ENCODE measurements at places on chromosomes 12 and 14. TPM values are rescaled to one million over a fixed set of nuclear protein-coding genes. Genes with fewer than 3 reads are reported as not detected.
A peak's percentile ranks its signal among the peaks of the same experiment; 100 is the strongest.

DNA sequence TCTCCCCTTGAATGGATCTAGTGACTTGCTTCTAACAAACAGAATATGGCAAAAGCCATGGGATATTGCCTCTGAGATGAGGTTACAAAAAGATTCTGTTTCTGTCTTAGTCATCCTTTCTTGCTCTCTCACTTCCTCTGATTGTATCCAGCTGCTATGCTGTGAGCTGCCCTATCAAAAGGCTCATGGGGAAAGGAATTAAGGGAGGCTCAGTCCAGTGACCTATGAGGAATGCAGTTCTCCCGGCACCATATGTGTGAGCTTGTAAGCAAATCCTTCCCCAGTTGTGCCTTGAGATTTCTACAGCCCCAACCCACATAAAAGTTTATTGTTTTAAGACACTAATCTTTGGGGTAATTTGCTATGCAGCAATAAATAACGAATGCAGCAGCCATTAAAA, 183.1 kb downstream of the KLHL28 start:
- peak; percentile 90 for DNase-seq

- no peak for DNase-seq
Measured at GRCh38 chr12:27915021-27915420, 57.5 kb downstream of the PTHLH start.

- DNase-seq = no peak
Measured at GRCh38 chr12:44459569-44459968, 416.5 kb downstream of the NELL2 start.

- DNase-seq = no peak
Measured at GRCh38 chr14:29587046-29587445, 340.6 kb downstream of the PRKD1 start.

- no peak for DNase-seq
Measured at GRCh38 chr12:94666158-94666557, 15.8 kb upstream of the TMCC3 start.

DNA sequence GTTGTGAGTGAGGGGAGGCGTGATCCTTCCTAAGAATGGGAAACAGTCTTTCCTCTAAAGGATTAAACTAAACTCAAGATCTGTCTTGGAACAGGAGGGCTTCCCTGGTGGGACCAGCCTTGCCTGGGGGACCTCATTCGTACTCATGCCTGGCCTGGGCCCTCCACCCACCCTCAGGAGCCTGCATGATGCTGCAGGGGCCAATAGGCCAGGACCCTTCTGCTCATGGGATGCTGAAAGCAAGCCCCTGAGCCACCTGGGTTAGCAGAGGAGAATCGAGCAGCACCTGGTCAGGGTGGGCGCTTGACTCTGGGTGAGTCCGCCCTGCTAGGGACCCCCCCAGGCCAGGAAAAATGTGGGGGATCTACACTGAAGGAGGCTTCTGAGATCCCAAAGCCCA, 48.3 kb upstream of the FAM181A start:
- DNase-seq = no peak

DNA sequence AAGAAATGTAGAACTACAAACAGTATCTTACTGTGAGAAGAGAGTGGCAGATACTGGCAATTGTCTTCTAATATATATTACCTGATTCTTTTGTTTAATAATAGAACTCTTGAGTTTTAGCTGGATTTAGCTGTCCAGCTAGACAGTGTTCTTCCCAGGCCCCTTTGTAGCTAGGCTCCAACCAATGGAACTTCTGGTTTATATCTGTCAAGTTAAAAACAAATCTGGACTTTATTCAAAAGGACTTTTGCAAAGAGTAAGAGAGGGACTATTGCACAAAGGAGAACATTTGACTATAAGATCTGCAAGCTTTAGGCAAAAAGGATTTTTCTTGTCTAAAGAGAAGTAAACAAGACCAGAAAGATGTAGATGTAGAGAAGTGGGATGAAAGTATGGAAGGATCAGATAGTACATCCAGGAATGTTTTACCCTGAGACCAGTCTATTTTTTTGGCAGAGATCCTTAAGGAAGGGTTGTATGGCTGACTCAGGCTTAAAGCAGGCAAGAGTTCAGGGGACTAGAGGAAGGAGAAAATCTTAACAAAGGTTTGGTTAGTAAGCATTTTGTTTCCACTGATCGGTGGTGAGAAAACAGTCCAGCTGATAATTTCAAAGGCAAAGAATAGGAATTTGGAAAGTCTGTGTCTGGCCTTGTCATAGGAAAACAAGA, 111.1 kb upstream of the PLEKHA5 start:
- peak; percentile 90 for DNase-seq

GRCh38 chr14:100692859-100693558, 33.7 kb upstream of the DLK1 start:
- DNase-seq = peak; percentile 94

DNA sequence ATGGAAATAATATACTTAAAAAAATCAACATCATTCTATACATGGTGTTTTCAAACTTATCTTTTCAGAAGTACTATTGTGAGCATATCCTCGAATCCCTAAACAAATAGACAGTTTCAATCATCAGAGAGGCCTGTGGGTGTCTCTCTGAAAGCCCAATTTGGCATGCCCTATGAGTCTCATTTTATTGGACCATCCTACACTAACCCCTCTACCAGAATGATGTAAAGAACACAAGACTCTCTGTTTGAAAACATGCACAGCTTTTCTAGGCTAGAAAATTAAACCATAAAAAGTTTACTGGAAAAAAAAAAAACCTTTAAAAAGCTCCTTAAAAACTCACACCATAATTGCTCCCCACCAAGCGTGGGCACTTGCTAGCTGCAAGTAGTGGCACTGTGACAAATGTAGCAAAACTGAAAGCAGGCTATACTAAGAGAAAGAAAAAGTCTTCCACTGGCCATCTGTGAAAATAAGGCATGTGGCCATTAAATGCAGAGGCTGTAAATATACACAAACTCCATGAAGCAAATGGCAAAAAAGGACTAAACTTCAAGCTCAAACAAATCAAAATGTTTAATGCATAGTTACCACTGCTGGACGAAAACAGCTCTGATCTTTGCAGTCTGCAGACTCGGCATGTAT, 394.2 kb downstream of the SOX5 start:
- no peak for DNase-seq

GRCh38 chr12:49803693-49804450, 24.3 kb downstream of the NCKAP5L start:
- DNase-seq = no peak

GRCh38 chr12:123860377-123860776, 98.3 kb downstream of the DNAH10 start:
- no peak for DNase-seq

DNA sequence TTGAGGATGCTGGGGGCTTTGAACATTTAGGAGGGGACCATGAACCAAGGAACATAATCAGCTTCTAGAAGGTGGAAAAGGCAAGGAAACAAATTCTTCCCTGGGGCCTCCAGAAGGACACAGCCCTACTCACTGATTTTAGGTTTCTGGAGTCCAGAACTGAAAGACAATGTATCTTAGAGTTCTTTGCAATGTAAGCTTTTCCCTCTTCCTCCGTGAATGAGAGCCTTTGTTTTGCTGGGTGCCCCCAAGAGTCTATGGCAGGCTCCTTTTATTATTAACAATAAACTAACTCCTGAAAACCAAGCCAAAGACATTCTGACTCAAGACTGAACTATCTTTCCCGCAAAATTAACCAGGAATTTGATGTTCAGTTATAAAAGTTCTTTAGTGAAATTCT, 204.1 kb downstream of the STXBP6 start:
- DNase-seq = no peak

DNA sequence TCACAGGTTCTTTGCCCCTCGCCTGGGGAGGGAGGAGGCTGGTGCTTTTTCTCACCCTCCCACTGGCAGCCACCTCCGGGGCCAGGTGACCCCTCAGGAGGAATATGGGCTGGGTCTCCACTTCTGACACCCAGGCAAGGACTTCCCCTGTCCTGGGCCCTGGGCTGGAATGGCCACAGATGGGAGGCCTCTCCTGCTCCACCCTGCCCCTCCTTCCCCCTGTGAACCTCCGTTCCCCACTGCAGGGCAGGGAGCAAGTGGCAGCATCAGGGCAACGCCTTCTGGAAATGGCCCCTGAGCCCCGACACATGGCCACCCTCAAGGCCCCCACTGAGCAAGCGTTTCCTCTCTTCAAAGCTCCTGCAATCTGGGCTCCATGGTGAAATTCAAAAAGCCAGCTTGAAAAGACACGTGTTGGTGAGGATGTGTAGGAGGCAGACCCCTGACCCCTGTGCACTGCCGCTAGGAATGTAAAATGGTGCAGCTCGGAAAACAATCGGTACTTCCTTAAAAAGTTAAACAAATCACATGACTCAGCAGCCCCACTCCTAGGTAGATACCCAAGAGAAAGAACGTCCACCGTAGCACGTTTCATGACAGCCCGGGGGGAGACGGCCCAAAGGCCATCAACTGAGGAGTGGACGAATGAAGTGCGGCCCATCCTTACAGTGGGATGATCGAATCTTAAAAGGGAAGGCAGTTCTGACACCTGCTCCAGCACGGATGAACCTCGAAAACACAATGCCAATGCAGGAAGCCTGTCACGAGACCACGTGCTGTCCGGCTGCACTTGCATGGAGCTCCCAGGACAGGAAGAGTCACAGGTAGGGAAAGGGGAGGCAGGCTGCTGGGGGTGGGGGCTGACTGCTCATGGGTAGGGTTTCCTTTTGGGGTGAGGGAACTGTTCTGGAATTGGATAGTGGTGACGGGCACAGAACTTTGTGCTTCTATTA, 11.5 kb downstream of the XRCC3 start:
- no peak for DNase-seq

- DNase-seq = no peak
Measured at GRCh38 chr12:8916154-8916553, 1.8 kb downstream of the PHC1 start.

- DNase-seq = no peak
Measured at GRCh38 chr12:69492739-69493138, 22.6 kb downstream of the FRS2 start.

DNA sequence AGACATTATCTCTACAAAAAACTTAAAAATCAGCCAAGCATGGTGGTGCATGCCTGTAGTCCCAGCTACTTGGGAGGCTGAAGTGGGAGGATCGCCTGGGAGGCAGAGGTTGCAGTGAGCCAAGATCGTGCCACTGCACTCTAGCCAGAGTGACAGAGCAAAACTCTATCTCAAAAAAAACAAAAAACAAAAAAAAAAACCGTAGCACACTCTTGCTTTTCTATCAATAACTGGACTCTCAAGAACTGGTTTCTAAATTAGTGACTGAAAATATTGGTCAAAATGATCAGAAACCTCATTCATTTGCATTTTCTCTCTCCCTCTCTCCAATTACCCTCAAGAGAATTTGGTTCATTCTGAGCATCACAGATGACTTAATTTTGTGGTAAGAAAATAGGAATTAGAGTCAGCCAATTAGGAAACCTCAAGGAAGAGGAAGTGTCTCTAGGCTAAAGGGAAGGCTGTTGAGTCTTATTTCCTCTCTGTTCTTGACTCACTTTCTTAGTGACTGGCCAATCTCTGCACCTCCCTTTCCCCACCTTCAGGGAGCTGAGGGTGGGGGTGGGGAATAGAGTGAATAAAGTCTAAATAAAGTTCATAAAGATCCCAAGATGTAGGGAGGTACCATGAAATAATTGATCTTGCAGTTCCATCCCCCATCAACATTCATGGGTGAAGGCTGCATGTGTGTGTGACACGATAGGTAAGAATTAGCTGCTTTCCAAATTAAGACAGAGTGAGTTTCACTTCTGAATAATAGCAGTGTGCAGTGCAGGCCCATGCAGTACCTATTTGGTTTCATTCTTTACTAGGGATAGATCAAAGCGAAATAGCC, 6.8 kb upstream of the PSMA6 start:
- DNase-seq = peak; percentile 8

The CEBPE gene
- total RNA-seq = not detected

The AP5M1 gene
- total RNA-seq = 28.3 TPM

The TSPAN19 gene
- not detected for total RNA-seq

The TIMELESS gene
- total RNA-seq = 10.4 TPM

The ETFBKMT gene
- total RNA-seq = 2.5 TPM

The RPS6KL1 gene
- total RNA-seq = 0.72 TPM

The TBX3 gene
- total RNA-seq = 18.6 TPM

The GAS2L3 gene
- total RNA-seq = 15.6 TPM

The STYK1 gene
- total RNA-seq = 1.1 TPM

The GLS2 gene
- under 0.01 TPM for total RNA-seq

The GPRC5A gene
- 49.7 TPM for total RNA-seq

The SMCO2 gene
- not detected for total RNA-seq

Data from IMR-90 (cell line).